ENCODE measurements at places on chromosomes 7 and 10.

GRCh38 chr10:118958984-118959925 lies 70.3 kb upstream of the NANOS1 start:
- DNase-seq, result peak; percentile 42

DNA sequence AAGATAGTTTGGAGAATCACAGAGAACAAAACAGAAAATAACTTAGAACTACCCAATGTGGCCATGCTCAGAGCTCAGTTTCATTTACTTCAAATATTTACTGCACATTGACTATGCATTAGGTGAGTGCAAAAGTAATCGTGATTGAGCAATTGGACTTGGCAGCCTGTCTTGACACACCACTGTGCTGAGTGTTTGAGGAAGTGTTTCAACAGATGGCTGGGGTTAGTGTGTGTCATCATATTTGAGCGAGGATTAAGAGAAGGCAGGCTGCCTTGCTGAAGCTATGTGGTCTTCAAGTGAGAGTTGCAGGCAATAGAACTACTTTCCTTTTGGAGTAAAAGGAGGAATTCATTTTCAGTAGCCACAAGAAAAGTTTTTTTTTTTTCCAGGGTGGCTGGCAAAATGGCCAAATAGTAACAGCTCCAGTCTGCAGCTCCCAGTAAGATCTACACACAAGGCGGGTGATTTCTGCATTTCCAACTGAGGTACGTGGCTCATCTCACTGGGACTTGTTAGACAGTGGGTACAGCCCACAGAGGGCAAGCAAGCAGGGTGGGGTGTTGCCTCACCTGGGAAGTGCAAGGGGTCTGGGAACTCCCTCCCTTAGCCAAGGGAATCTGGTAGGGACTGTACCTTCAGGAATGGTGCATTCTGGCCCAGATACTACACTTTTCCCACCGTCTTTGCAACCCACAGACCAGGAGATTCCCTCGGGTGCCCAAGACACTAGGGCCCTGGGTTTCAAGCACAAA lies 37.6 kb downstream of the AKR1C4 start:
- peak; percentile 22 for DNase-seq

DNA sequence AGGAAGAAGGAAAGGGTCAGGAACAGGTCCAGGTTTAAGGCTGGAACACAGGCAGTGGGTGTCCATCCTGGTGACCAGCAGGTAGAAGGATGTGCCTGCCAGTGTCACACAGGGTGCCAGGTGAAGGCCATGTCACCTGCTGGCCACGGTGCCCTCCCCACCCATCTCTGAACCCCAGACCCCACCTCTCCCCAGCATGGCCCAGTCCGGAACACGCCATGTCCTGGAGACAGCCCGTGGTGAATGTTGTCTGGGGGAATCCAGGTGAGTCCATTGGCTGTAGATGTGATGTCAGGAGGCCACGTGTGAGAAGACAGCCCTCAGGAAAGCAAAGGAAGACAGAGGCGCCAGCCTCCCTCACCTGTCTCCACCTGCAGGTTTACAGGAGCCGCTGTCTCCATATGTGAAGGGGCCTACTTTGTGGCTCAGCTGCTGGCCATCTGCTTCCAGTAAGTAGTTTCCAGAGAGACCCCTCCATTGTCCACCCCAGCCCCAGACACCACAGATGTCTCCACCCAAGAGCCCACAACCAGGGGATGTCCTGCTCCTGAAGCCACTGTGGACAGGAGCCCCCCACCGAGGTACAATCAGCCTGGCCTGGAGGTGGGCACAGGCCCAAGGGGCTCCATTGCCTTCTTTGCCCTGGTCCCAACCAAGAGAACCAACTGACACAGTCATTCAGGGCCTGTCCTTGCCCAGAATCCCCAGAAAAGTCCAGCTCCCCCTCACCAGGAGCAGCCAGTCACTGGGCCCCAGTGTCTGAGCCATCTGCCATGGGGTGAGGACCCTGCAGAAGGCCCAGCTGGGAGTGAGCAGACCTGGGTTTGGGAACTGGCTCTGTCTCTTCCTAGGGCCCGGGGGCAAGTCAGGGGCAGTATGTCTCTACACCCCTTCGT lies 20.7 kb downstream of the TMEM72 start:
- DNase-seq, result no peak

DNA sequence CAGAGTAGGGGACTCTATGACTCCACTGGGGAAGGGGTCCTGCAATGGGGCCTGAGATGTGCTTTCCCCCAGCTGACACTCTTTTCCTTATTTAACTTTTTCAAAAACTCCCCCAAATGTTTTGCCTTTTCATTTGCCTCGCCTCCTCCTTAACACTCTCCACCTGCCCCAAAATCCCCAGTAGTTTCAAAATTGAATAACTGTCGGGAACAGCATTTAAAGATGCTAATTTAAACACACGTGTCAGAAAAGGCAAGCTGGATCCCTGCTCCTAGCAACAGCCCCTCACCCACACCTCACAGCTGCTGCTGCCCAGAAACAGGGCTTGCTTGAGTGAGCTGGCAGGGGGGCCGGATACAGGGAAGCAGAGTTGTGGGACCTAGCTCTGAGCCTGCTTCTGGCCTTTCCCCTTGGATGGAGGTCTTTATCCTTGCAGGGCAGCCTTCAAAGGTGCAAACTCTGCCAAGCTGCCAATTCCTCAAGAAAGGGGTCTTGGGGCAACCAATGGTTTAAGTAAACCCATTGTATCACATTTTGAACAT lies 115.3 kb downstream of the KCNMA1 start:
- no peak for DNase-seq

- DNase-seq, result no peak
These were observed 374.7 kb upstream of the NRP1 start for GRCh38 chr10:33709008-33709753.

- DNase-seq, result no peak
These were observed 50.0 kb upstream of the BET1 start for GRCh38 chr7:94054130-94054529.

DNA sequence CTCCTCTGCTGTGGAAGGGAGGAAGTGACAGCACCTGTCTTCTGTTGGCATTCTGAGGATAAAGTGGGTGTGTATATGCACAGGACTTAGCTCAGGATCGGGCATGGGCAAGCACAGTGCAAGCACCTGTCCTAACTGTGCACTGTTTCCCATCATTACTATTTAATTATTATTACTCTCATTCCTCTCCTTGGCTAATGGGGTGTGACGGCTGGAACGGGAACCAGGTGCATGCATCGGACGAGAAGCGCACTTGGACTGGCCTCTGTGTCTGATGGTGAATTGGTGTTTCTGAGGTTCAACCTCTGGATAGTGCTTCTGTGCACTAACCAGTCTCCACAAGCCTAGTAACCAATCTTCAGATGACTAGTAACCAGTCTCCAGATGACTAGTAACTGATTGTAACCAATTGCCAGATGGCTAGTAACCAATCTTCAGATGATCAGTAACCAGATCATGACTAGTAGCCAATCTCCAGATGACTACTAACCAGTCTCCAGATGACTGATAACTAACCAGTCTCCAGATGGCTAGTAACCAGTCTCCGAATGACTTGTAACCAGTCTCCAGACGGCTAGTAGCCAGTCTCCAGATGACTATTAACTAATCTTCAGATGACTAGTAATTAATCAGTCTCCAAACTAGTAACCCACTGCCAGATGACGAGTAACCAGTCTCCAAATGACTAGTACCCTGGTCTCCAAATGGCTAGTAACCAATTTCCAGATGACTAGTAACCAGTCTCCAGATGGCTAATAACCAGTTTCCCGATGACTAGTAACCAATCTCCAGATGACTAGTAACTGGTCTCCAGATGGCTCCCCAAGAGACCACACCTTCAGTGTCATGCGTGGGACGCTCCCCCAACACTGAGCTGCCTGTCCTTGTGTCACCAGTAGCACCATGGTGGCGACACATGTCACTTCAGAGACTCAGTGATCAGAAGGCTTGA lies 85.8 kb downstream of the PAXIP1 start:
- DNase-seq, result no peak

DNA sequence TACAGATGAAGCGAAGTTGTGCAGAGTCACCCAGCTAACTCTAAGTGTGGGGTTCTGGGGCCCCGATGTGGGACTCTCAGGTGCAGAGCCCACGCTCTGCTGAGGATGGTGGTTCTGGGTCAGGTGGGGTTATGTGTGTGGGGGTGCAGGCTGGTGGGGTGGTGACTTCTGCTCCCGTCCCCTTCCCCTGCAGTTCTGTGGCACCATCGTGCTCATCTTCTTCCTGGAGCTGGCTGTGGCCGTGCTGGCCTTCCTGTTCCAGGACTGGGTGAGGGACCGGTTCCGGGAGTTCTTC lies 28.6 kb upstream of the SH2D4B start:
- DNase-seq, result no peak

GRCh38 chr10:59098387-59098786 lies 78.1 kb upstream of the PHYHIPL start:
- peak; percentile 63 for DNase-seq

DNA sequence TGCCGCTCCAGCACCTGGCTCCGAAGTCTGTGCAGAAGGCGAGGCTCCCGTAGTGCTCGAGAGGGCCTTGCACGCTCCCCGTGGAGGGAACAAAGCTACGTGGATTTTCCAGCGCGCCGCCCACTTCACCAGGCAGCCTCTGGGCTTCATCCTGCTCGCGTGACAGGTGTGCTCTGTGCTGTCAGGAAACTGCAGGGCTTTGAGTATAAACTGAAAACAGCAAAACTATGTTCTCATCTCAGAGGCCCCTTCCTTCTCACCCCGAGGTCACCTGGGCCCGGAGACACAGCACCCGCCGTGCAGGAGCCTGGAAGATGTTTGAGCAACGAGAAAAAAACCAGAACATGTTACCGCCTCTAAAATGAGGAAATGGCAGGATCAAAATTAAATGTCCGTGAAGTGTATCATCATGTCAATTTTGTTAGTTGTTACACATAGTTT lies 17.6 kb upstream of the GPR146 start:
- no peak for DNase-seq

- peak; percentile 73 for DNase-seq
These were observed 26.4 kb upstream of the SRGN start for GRCh38 chr10:69061305-69062161.

- no peak for DNase-seq
These were observed 137.2 kb downstream of the PHTF2 start for GRCh38 chr7:77935652-77936348.

- no peak for DNase-seq
These were observed 287.4 kb downstream of the C7orf25 start for GRCh38 chr7:42624471-42624870.

GRCh38 chr7:71348821-71349681 lies 217.1 kb downstream of the GALNT17 start:
- no peak for DNase-seq

GRCh38 chr10:34773636-34774630 lies 41.2 kb downstream of the PARD3 start:
- DNase-seq, result no peak

GRCh38 chr10:77899080-77899477 lies 27.5 kb downstream of the DLG5 start:
- DNase-seq, result peak; percentile 55

- DNase-seq, result no peak
These were observed 42.3 kb upstream of the CNTNAP2 start for GRCh38 chr7:146074195-146074765.

- DNase-seq, result no peak
These were observed 839.0 kb downstream of the LRMDA start for GRCh38 chr10:76270464-76270863.

DNA sequence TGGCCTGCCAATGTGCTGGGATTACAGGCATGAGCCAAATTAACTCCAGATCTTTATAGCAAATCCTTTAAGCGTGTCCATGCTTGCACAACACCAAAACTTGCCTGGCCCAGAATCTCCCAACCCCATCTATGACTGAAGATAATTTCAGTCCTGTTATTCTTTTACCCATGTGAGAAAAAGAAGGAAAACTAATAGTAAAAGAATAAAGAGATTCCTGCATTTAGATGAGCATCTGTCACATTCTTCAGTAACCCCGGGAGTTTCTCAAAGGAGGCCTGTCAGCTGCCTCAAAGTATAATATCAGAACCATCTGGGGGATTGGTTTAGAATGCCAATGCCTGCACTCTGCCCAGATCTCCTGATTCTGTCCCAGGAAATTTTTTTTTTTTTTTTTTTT lies 158.1 kb upstream of the KMT2E start:
- DNase-seq, result no peak

- no peak for DNase-seq
These were observed 12.2 kb upstream of the PPIF start for GRCh38 chr10:79335094-79335469.

GRCh38 chr7:124032369-124033094 lies at the start of gene TMEM229A:
TSS of gene TMEM229A (minus strand) at chr7:124033067. CDS start at chr7:124033003, 64 bp downstream.
- DNase-seq, result peak; percentile 1

GRCh38 chr7:82841828-82842227 lies 320.9 kb downstream of the PCLO start:
- DNase-seq, result peak; percentile 4

DNA sequence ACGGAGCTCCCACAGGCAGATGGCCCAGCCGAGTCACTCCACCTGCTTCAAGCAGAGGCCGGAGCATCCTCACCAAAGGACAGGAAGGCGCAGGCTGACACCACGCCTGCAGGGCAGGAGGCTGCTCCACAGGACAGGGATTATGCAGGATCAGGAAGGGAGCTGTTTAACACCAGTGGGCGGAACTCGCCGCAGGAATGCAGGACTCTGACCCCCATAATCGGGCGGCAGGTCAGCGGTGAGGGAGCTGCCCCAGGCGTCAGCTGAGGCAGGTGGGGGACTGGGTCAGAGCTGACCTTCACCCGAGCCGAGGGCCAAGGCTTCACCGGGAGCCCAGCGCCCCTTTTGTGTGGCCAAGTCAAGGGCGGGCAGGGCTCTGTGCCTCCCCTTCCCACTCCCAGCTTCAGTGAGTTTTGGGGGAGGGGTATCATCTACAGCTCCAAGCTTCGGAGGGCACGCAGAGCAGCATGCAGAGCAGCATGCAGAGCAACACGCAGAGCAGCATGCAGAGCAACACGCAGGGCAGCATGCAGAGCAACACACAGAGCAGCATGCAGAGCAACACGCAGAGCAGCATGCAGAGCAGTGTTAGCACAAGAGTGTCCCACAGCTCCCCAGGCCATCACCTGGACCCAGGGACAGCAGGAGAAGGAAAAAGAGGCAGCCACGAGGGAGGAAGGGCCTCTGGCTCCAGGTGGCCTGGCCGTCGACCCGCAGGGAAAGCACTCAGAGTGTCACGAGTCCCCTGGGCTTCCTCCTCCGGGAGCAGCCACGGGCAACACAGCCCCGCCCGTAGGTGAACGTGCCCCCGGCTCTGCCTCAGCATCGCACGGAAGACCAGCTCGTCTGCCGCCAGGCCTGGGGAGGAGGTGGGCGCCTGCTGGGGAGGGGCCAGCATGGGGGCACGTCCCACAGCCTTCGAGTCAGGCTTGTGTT lies 151.7 kb upstream of the PPP2R2D start:
- no peak for DNase-seq

- DNase-seq, result no peak
These were observed 232.1 kb upstream of the SEMA3C start for GRCh38 chr7:81150951-81151361.

- DNase-seq, result peak; percentile 44
These were observed 8.9 kb downstream of the ZMIZ1 start for GRCh38 chr10:79077488-79078173.

GRCh38 chr7:5780801-5781496 lies 514 bp downstream of the RNF216 start:
- peak; percentile 9 for DNase-seq

DNA sequence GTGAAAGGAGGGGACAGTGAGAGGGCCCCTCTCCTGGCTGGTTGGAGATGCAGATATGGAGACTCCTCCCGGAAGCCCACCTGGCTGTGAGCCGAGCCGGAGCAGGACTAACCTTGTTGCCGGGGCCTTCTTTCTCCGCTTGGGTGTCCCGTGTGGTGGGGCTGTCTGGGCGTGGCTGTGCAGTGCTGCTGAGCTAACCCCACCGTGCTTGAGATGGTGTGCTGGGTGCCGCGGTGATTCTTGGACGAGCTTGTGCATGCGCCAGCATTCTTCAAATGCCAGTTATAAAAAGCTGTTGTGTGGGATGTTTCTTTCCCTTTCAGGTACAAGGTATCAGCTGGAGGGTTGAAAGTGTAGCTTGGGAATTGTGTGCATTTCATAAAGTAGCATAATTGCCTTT lies 48.8 kb downstream of the DAGLB start:
- DNase-seq, result no peak

Measured in GM04504 (cell line).